Activated T-cell treated with anti-CD3 and anti-CD28 coated beads, Interleukin-2, amount 50 U/mL, for 72 hours (primary cell): ENCODE measurements at places on chromosomes 1 and 21.

- no peak for DNase-seq
These were observed 23.2 kb upstream of the SYCP1 start for GRCh38 chr1:114831276-114831994.

GRCh38 chr1:247322849-247323586 is 8.6 kb downstream of the ZNF496 start:
- peak; percentile 58 for DNase-seq

- DNase-seq: no peak
These were observed 220.1 kb downstream of the ST6GALNAC3 start for GRCh38 chr1:76294482-76295194.

GRCh38 chr1:37036667-37037053 is 2.3 kb upstream of the GRIK3 start:
- no peak for DNase-seq

GRCh38 chr1:45979778-45980176 is 152.7 kb downstream of the PIK3R3 start:
- DNase-seq: no peak

DNA sequence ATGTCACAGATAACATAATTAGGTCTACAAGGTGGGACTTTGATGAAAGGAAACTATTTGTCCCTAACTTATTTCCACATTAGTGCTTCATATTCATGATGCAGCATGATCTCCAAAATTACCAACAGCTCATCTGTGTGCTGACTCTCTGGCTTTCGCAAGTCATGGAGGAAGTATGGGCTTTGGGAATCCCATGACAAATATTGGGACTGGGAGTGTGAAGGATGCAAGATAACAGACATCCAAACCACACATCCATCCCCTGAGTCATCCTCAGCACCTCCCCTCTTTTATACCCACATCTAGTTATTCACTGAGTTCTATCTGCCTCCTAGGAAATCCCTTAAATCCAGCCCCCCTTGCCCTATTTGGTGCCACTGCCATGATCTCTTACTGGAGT is 102.8 kb upstream of the COL24A1 start:
- DNase-seq: no peak

DNA sequence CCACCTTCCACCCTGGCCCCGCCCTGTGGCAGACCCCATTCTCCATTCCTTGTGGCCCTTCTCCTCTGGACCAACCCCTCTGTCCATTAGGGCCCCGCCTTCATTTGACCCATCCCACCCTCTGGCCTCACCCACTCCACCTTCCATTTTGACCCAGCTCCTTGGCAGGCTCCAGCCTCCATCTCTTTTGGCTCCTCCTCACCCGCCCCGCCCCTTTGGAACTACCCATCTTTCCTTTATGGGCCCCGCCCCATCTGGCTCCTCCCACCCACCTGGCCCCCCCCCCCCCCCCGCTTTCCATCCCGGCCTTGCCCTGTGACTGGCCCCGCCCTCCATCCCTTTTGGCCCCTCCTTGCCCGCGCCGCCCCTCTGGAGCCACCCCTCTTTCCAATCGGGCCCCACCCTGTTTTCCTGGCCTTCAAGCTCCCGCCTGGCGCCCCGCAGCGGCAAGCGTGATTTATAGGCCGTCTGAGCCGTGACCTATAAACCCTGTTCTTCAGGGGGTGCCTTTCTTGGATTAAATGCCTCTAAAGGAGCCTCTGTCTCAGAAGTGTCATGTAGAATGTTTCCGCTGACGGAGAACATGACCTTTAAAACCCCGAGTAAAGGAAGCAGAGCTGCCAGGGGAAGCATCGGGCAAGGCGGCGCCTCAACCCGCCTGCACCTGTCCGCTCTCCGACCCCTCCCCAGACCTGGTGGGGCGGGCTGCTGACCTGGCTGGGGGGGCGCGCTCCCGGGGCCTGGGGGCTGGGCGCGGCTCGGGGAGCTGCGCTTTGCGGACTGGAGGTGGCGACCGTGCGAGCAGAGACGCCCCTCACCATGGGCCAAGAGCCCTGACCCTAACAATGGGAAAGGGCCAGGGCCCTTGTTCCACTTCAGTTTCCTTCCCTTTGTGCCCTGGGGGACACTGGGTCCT is 178.0 kb downstream of the CAMTA1 start:
- peak; percentile 82 for DNase-seq

- DNase-seq: no peak
These were observed 36.0 kb downstream of the KRTAP10-1 start for GRCh38 chr21:44503901-44504399.

DNA sequence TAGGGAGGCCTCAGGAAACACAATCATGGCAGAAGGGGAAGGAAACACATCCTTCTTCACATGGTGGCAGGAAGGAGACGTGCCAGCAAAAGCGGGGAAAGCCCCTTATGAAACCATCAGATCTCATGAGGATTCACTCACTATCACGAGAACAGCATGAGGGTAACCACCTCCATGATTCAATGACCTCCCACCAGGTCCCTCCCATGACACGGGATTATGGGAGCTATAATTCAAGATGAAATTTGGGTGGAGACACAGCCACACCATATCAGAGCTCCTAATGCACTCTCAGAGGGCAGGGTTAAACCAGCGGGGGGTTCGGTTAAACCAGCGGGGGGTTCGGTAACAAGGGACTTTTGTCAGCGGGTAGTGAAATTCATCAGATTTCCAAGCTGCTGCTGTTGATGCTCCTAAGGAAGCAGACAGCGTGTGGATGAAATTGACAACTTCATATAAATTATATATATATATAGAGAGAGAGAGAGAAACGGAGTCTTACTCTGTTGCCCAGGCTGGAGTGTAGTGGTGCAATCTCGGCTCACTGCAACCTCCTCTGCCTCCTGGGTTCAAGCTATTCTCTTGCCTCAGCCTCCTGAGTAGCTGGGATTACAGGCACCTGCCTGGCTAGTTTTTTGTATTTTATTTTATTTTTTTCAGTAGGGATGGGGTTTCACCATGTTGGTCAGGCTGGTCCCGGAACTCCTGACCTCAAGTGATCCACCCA is 4.2 kb downstream of the CSTB start:
- no peak for DNase-seq

DNA sequence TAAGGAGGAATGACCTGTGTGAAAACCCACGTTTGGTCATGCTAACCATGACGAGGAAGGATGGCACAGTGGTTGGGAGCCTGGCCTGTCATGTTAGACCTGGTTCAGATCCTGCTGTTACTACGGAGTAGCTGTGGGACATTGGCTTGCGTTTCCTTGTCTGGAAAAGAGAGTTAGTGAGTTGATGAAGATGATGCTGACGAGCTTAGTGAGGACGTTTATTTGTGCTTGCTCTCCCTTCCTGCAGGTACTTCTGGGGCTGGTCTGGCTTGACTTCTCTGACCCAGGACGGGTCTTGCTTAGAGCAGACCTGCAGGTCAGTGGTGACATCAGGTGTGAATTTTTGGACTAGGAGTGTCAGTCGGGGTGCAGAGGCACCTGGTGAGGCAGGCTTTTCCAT is 14.7 kb downstream of the GALNT2 start:
- no peak for DNase-seq

- DNase-seq: no peak
These were observed 149.4 kb upstream of the COL6A1 start for GRCh38 chr21:45831991-45832740.

DNA sequence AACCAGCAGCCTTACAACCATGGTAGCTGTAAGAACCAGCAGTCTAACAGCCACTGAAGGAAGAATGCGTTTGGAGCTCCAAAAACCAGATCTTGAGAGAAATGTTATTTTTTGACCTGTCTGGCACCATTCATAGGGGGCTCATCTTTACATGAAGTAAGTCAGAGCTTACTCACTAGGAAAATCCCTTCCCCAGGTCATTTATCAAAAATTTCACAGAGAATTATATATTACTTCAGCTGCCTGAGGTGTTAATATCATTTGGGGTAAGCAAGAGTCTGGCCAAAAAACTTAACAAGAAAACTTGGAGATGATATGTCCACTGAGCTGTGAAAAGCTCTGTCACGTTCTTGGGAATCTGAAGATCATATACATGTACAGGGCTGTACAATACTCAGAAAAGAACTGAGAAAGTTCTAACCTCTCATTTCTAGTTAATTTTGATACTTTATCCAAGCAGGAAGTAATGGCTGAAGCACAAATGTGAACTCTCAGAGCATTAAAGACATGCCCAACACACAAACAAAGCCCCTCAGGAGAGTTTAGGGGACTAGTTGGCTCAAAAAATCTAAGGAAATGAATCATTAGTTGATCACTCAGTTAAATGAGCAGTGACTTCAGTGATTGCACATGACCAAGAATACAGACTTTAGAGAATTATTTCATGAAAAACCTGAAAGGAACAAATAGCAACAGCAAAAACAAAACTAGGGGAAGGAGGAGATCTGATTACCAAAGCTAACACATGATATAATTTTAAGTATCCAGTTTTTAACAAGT is 681.1 kb downstream of the LTN1 start:
- no peak for DNase-seq

DNA sequence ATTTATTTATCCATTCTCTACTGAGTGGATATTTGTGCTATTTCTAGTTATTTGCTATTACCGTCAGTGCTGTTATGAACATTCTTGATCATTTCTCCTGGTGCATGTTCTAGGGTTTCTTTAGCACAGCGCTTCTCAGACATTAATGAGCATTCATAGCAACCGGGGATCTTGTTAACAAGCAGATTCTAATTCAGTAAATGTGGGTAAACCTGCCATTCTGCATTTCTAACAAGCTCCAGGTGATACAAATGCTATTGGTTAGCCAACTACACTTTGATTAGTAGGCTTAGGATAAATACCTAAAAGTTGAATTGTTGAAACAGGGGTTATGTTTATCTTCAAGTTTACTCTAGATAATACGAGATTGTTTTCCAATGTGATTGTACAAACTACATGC is 3.3 kb upstream of the DBT start:
- no peak for DNase-seq

DNA sequence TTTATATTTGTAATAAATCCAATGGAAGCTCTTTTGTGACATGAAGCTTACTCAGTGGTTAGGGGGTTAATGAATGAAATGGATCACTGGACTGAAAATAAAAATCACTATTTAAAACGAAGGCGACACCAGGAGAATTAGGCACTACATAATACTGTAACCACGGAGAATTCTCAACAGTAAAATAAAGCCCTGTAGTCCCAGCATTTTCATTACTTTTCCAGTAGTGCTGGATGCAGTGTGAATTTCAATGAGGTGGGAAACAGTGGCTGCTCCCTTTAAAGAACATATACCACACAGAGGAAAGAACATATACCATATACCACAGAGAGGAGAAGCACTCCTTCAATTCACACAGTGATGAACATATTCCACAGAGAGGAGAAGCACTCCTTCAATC is 275.0 kb downstream of the SMYD3 start:
- no peak for DNase-seq

DNA sequence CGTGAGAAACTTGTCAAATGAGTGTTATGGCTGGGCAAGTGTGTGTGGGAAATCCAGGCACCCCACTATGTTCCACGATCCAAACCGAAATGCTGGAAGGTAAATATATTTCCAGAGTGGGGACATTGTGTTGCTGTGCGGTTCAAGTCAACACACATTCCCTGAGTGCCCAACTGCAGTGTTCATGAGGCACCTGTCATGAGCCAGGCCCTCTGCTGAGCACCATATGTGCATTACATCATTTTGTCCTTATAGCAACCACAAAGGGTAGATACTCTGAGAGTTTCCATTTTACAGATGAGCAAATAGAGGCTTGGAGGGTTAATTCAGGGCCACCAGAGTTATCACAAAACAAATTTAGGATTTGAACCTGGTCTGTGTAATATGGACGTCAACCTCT is 59.9 kb upstream of the SOD1 start:
- no peak for DNase-seq
